ENCODE measurements at places on chromosomes 11 and 22. TPM values are rescaled to one million over a fixed set of nuclear protein-coding genes. Genes with fewer than 3 reads are reported as not detected.

Gene TTC12
- 5.3 TPM for total RNA-seq

Gene TTC36
- 0.65 TPM for total RNA-seq

Gene PRR33
- not detected for total RNA-seq

GRCh38 chr11:7534042-7534378 is 20.2 kb downstream of the PPFIBP2 start:
- H3K4me3 ChIP-seq, result no peak overlapping the region
- no peak for DNase-seq
- H3K27ac ChIP-seq, result no peak overlapping the region
- peaks cover 16% of the 10 kb centered on the region for H3K27me3 ChIP-seq
- peaks cover 20% of the 10 kb centered on the region for H3K4me1 ChIP-seq

GRCh38 chr11:83862691-83863090 is 576.5 kb upstream of the CCDC90B start:
- H3K4me1 ChIP-seq, result no peaks in the 10 kb centered on the region
- no peaks in the 10 kb centered on the region for H3K27me3 ChIP-seq
- DNase-seq, result no peak
- no peak overlapping the region for H3K27ac ChIP-seq
- no peak overlapping the region for H3K4me3 ChIP-seq

GRCh38 chr11:57867966-57868365 is 106.4 kb downstream of the CTNND1 start:
- H3K4me1 ChIP-seq, result no peaks in the 10 kb centered on the region
- DNase-seq, result no peak
- no peak overlapping the region for H3K4me3 ChIP-seq
- no peaks in the 10 kb centered on the region for H3K36me3 ChIP-seq
- no peak overlapping the region for H3K27ac ChIP-seq

- no peaks in the 10 kb centered on the region for H3K36me3 ChIP-seq
- DNase-seq, result peak; percentile 53
- no peaks in the 10 kb centered on the region for H3K4me1 ChIP-seq
- no peak overlapping the region for H3K27ac ChIP-seq
These were observed 102.1 kb downstream of the RASSF10 start for GRCh38 chr11:13110929-13111812.

DNA sequence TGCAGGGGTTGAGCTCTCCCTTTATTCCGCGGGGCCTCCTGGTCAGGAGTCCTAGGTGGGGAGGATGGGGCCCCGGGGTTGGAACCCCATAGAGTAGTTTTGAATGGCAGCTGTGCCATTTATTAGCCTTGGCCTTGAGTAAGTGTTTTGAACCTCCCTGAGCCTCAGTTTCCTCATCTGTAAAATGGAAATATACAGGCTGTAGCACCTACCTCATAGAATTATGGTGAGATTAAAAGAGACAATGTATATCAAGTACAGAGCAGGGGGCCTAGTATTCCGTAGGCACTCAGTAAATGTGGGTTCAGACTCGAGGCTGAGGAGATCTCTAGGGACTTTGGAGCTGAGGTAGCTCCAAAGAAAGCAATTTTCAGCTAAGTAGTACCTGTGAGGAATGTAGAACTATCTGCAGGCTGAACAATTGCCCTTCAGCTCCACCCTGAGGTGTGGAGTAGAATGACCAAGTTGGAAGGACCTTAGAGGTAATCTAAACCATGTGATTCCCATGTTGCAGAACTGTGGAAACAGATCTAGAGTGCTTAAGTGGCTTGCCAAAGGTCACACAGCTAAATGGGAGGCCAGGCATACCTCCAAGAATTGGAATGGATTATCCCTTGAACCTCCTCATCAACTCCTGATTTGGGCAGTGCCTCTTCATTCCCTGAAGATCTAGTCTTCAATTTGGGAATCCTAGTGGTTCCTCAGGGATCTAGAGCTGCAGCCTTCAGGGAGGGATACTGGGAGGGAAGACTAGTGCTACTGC is 682 bp downstream of the PGAP2 start:
- peaks cover 2% of the 10 kb centered on the region for H3K36me3 ChIP-seq
- H3K4me3 ChIP-seq, result peak overlapping the region; percentile 99
- H3K27ac ChIP-seq, result peak overlapping the region; percentile 60

DNA sequence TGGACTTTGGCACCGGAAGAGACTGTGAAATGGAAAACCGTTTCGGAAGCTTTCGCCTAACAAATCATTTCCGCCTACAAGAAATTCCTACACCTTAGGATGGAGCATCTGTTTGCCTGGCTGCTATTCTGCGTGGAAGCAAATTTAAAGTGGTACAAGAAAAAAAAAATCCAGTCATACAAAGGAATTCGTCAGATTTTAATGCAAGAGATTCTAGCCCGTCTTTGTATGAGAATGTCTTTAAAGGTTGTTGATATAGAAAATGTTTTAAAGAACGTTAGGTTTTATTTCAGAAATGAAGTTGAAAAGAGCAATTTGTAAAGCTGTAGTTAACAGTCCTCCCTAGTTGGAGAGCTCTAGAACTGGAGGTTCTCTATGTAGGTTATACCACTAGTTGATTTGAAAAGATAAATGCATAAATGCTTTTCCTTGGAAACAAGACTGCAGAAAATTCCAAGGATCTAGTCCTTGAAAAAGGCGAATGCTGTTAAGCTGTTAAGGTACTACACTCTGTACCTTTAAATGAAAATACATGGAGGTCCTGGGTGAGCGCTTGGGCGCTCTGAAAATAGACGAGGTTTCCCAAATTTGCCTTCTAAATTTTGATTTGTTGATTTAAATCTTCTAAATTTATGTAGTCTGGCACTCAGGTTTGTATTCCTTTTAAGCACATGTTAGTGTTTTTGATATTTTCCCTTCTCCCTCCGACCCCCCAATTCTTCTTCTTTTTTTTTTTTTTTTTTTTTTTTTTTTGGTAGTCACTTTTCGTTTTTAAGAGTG is 2.4 kb downstream of the NCR3LG1 start:
- H3K27ac ChIP-seq, result peak overlapping the region; percentile 82
- no peak for DNase-seq

DNA sequence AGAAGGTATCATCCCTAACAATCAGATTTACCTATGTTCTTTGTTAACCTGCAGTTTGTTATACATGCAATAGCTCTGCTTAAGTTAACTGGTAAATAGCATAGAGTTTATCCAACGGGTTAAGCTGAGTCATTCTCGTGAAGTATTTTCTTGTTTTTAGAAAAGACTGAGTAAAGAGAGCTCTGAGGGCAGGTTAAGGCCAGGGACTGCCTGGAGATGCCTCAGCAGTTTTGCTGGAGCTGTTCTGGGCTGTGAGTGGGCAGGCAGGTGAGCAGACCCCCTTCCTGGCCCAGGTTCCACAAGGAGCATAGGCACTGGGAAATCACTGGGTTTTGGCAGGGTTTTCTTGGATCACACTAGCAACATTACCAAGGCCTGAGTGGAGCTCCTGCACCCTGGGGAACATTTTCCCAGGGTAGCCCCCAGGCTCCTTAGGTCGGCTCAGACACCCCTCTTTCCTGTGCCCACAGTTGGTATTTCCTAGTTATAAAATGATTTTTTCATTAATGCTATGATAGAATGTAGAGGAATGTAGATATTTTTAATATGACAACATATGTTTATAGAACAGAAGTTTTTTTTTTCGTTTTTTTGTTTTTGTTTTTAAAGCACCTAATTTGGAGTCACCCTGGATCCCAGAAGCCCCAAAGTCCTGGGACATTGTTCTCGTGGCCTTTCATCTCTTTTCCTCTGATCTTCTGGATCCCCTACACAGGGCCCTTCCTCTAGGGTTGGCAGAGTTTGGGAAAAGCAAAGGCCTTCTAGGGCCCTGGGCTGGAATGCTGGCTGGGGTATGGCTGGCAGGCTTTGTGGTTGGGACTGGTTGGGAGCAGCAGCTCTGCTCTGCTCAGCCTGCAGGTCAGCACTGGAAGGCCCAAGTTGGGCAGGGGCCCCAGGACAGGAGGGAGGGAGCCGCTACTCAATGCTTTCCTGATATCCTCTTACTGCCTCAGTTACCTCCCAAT is 26.7 kb downstream of the IRAG1 start:
- H3K27ac ChIP-seq, result no peak overlapping the region
- H3K27me3 ChIP-seq, result peaks cover 10% of the 10 kb centered on the region
- no peaks in the 10 kb centered on the region for H3K4me1 ChIP-seq

- no peaks in the 10 kb centered on the region for H3K36me3 ChIP-seq
- no peak overlapping the region for H3K27ac ChIP-seq
- H3K4me3 ChIP-seq, result no peak overlapping the region
- peaks cover 5% of the 10 kb centered on the region for H3K27me3 ChIP-seq
These were observed 2.6 kb upstream of the MS4A10 start for GRCh38 chr11:60782393-60783140.

DNA sequence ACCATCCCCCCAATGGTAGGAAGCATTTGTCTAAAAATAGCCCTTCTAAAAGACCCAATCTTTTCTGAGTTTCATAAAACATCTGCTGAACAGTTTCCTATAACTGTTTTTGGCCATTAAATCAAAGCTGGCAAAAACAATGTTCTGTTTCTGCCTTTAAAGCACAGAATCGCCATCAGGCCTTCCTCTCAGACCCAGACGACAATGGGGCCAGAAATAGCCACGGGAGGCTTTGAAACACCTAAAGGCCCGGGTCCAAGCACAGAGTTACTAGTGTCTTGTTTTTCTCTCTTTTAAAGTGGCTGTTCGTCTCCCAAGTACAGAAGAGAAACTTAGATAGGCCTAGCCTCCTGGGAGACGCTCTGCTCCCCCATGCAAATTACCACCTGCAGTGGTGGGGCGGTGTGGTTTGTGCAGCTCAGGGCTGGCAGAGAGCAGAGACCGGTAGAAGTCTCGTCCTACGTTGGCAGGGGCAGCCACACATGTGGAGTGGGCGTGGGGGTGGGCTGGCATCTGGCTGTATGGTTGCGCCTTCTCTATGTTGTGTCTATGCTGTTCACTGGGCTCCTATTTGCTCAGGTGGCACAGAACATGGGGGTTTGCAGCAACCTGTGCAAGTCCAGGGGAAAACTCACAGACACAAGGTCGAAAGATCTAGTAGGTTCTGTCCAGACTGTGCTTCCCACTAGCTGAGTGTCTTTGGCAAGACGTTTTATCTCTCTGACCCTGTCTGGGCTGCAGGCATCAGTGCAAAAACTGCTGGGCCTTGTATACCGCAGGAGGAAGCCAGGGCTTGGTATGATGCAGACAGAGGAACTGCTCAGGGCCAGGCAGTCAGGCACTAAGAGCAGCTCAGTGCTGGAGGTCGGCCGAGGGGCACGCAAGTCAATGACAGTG is 23.6 kb upstream of the ETS1 start:
- H3K4me3 ChIP-seq, result peak overlapping the region; percentile 79
- DNase-seq, result peak; percentile 83
- peaks cover 27% of the 10 kb centered on the region for H3K4me1 ChIP-seq
- peaks cover 5% of the 10 kb centered on the region for H3K36me3 ChIP-seq
- H3K27me3 ChIP-seq, result no peaks in the 10 kb centered on the region
- peak overlapping the region; percentile 88 for H3K27ac ChIP-seq

GRCh38 chr22:31826443-31826842 is 72.6 kb downstream of the DEPDC5 start:
- peaks cover 47% of the 10 kb centered on the region for H3K36me3 ChIP-seq
- H3K4me3 ChIP-seq, result no peak overlapping the region
- peaks cover 26% of the 10 kb centered on the region for H3K4me1 ChIP-seq
- H3K27me3 ChIP-seq, result no peaks in the 10 kb centered on the region

DNA sequence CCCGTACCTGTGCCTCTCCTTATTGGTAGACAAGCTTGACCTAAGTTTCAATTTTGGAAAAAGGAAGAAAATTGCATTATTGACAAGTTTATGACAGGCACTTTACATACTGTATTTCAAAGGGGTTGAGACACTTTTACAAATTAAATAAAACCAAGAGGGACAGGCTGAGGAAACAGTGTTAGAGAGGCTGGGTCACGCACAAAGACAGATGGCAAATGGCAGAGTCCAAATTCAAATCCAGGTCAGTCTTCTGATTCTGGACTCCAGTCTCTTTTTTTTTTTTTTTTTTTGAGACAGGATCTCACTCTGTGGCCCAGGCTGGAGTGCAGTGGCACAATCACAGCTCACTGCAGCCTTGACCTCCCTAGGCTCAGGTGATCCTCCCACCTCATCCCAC is 10.1 kb downstream of the TRIM66 start:
- H3K27me3 ChIP-seq, result no peaks in the 10 kb centered on the region
- no peak for DNase-seq
- H3K36me3 ChIP-seq, result peaks cover 19% of the 10 kb centered on the region
- H3K4me3 ChIP-seq, result no peak overlapping the region
- no peak overlapping the region for H3K27ac ChIP-seq
- peaks cover 12% of the 10 kb centered on the region for H3K4me1 ChIP-seq

- peaks cover 15% of the 10 kb centered on the region for H3K4me1 ChIP-seq
- H3K36me3 ChIP-seq, result peaks cover 3% of the 10 kb centered on the region
- H3K27ac ChIP-seq, result peak within 1 kb of the TSS; percentile 79
- H3K27me3 ChIP-seq, result peaks cover 7% of the 10 kb centered on the region
- peak within 1 kb of the TSS; percentile 78 for H3K4me3 ChIP-seq
- DNase-seq, result peak; percentile 96
These were observed at the start of gene MEI1 for GRCh38 chr22:41699264-41700107. MEI1 (plus strand) TSS chr22:41699503; CDS start chr22:41699539, 36 bp downstream.

DNA sequence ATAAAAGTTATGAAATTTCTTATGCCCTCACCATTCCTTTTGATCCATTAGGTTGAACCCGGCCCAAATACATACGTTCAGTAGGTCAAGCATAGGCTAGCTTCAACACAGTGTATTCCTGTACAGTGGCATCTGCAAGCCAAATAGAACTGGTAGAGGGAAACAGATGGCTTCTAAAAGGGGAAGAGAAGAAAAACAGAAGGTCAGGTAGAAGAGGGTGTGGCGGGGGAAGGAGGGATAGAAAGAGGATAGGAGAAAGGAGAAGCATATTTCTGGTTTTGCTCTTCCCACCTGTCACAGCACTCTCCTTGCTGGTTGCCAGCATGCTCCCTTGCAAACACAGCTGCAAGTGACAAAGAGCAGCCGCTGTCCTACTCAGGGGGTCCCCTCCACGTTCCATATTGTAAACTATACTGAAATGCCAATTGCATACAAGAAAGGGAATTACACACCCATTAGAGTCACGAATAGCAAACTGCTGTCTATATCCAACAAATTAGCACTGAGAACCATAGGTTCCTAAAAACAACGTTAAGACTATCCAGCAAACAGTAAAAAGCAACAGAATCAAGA is 71.8 kb downstream of the PHF21A start:
- H3K27me3 ChIP-seq, result no peaks in the 10 kb centered on the region
- no peak overlapping the region for H3K4me3 ChIP-seq
- H3K36me3 ChIP-seq, result peaks cover 20% of the 10 kb centered on the region
- DNase-seq, result no peak

DNA sequence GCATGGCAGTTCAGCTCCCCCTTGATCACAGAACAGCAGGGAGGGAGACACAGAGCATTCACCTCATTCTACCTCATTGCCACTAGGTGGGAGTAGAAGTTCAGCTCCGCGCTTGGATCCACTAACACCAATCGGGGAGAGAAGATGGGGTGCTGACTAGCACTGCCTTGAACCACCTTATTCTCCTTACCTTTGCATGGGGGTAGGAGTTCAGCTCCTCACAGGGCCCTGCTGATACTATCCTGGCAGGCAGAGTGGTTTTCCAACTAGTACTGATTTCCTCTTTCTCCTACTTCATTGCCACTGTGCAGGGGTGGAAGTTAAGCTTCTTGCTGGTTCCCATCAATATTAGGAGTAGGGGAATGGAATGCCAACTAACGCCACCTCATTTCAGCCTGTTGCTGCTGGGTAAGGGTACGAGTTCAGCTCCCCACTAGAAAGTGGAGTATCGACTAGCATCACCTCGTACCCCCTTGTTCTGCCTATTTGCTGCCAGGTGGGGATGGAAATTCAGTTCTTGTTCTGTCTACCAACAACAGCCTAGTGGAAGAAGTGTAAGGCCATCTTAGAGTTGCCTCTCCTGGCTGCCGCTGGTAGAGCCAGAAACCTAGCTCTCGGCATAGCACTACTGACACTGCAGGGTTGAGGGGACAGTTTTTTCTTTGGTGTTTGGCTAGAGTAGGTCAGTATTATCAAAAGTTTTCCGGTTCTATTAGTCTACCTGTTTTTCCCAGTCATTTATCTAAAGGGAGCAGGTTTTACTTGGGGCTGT is 550.9 kb upstream of the CCDC90B start:
- H3K27me3 ChIP-seq, result peaks cover 8% of the 10 kb centered on the region
- H3K4me3 ChIP-seq, result no peak overlapping the region
- H3K4me1 ChIP-seq, result peaks cover 3% of the 10 kb centered on the region
- no peaks in the 10 kb centered on the region for H3K36me3 ChIP-seq
- H3K27ac ChIP-seq, result no peak overlapping the region
- peak; percentile 59 for DNase-seq
